NCI-H510A (cell line): ENCODE measurements at places on chromosomes 4 and X.

GRCh38 chr4:107213880-107214279, 177.8 kb upstream of the DKK2 start:
- DNase-seq = no peak

- no peak for DNase-seq
Observed at GRCh38 chrX:153306527-153307115, 14.9 kb downstream of the PNMA6F start.

- DNase-seq = peak; percentile 0
Observed at GRCh38 chr4:98113012-98113411, 30.3 kb downstream of the STPG2 start.

DNA sequence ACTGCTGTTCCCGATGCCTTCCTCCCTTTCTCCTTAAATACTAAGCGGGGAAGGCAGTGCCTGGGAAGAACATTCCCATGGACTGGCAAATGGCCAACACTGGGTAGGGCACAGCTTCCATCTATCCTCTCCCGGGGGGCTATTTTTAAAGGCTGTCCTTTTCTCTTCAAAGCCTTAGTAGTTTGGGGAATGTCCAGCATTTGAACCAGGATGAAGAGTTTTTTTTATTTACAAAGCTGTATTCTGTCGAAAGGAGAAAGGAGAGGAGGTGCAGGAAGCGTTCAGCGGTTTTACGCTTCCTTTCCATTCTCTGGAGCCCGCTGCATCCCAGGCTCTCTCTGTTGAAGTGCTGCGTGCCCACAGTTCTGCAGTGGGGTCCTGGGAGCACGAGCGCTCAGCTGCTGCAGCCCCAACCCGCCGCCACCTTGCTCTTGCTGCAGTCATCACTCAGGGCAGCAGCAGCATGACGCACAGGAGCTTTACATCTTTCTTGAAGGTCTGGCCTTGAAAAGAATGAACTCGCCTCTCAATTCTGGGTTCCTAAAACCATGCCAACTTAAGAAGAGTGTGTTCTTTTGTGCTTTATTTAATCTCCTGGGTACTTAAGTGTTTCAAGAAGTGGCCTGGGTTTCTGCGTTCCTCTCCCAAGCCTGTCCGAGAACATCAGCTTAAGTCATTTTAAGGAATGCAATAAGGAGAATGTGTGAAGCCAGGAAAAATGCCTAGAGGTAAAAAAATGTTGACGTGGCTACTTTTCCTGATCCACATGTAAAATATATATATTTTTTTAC, 427.2 kb downstream of the MAPK10 start:
- no peak for DNase-seq

- DNase-seq = no peak
Observed at GRCh38 chr4:158760866-158761265, 8.0 kb upstream of the FNIP2 start.

DNA sequence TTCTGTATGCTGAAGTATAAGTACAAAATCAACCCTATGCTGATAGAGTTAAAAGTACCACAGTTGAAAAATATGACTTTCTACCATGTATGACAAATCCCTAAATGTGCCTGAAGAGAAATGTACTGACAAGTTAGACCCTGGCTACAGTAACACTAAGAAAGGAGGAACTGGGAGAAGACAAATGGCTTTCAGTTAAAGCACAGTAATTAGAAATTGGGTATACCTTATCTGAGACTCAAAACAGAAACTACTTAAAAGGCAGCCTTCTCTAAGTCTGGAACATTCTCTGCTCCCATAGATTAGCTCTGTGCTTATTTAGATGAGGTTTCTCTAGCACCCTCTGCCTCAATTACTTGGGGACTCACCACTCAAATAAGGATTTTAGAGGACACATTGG, 189.1 kb downstream of the GPC3 start:
- DNase-seq = no peak

DNA sequence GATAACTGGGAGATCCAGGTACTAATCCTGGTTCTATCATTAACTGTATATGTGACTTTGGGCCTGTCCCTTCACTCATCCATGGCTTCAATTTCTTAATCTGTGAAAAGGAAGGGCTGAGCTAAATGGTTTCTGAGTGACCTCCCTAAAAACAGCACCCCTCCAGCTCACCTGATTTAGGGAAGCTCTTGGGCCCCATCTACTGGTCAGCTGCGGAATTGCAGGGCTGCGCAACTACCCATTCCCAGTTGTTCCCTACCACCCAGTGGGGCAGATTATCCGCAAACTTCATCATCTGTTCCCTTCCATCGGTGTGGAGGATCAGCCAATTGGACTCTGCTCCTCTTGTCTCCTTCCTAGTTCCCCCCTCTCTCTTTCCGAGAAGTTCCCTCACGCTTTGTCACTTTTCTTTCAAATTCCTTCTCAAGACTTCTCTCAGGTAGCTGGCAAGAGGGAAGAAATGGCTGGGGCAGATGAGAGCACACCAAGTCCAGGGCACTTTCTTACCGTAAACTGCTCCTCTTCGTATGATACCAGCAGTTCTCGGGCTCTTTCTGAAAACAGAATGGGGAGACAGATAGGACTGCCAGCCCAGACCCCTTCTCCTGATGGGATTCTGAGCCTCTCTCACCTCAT, 5.8 kb downstream of the LAS1L start:
- DNase-seq = no peak

GRCh38 chr4:101199507-101200285, 147.6 kb downstream of the PPP3CA start:
- DNase-seq = no peak

DNA sequence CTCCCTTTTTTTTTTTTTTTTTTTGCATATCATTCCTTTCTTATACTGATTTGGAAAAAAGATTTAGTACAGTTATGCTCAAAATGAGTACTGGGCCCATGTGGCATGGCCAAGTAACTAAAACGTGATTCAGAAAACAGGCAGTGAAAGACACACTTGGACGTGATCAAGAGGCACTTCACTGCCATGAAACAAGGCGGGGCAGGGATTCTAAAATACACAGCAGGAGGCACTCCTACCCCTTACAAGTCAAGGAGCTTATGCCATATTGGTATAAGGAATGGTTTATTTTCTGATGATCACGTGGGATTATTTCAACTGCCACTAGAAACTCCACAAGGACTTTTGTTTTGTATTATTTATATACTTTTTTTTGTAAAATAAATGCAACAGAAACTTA, 72.0 kb downstream of the CHST7 start:
- no peak for DNase-seq

DNA sequence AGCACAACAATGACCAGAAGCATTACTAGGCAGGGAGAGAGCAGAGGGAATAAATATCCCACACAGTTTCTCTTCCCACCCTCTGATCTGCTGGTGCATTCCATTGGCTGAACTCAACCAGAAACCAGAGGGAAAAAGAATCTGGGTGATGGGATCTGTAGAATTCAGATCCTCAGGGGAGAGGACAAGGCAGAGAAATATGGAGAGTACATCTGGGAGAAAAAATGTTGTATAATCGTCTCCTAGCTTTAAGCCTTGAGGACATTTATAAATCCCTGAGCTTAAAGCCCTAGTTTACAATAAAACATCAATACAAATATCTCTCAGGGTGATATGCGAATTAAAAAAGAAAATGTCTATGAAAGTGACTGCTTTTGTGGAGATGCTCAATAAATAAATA, 368.1 kb upstream of the MAD2L1 start:
- no peak for DNase-seq

GRCh38 chr4:102780476-102781144, 19.8 kb upstream of the MANBA start:
- DNase-seq = peak; percentile 9

DNA sequence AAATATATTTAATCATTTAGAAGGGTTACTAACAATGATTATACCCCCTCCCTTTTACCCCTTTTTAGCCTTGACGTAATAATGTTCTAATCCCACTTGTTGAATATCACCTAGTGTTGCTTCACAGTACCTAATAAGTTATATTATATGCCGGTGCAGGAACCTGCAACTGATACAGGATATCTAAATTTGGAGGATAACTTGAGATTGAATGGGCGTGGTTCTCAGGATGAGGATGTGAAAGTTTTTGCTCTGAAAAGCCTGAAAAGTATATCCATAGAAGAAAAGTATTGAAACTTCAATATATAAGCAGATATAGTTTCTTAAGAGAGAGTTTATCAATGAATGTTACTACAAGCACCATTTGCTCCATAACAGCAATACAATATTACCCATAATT, 59.8 kb downstream of the ZNF711 start:
- DNase-seq = no peak

DNA sequence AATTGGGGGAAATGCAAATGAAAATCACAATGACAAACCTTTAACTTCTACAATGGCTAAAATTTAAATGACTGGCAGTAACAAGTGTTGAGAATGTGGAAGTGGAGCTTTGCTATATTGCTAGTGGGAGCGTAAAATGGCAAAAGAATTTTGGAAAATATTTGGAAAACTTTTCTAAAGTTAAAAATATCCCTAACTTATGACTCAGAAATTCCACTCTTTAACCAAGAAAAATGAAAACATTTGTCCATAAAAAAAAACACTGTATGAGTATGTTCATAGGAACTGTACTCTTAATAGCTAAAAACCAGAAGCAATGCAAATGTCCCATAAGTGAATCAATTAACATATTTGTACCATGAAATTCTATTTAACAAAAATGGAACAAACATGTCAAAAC, 3.6 kb downstream of the TBCK start:
- no peak for DNase-seq

- no peak for DNase-seq
Observed at GRCh38 chr4:108172231-108172752, 3.6 kb upstream of the LEF1 start.

GRCh38 chrX:153993978-153994377, 21.4 kb downstream of the TMEM187 start:
- DNase-seq = no peak

GRCh38 chrX:68703846-68704245, 56.4 kb downstream of the STARD8 start:
- DNase-seq = no peak

- DNase-seq = no peak
Observed at GRCh38 chrX:39808471-39808917, 289.3 kb downstream of the BCOR start.

DNA sequence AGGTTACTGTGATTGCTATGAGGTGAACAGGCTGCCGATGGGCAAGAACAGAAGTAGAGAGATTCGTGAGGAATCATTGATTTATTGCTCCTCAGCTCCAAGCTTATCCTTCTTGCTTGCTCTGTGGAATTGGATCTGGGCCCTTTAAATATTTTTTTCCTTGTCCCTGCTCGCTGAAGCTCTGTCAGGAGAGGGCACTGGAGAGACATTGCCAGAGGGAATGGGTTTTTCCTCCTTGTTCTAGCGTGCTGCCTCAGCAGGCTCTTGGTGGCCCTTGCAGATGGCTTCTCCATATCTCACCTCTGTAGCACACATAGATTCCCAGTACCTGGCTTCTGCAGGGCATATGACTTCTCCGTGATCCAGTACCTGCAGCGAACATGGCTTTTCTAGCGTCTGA, 67.4 kb downstream of the CNGA2 start:
- DNase-seq = no peak

DNA sequence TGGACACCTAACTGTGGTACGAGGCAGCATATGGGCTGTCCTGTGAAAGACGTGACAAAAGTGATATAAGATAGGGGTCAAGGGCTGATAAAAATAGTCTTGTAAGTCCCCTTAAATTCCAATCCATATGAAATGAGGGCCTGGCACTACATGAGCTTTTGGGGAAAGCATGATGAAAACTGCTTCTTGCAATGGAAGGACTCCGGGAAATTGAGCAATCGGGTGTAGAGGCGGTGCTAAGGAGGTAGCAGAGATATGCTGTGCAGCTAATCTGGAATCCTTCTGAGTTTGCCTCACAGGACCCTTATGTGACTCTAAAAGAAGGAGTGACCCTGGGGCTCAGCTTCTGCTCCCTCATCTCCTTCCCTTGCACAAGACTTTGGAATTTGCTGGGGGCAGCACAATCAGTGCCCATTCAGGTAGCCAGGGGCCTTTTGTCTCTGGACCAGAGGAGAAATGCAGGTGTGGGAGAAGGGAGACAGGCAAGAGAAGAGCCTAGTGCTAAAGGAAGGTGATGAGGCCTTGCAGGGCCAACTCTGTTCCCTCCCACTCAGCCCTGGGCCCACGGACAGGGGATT, 12.8 kb downstream of the CLDN2 start:
- DNase-seq = no peak

- DNase-seq = no peak
Observed at GRCh38 chrX:109281483-109282275, 200.2 kb downstream of the GUCY2F start.

DNA sequence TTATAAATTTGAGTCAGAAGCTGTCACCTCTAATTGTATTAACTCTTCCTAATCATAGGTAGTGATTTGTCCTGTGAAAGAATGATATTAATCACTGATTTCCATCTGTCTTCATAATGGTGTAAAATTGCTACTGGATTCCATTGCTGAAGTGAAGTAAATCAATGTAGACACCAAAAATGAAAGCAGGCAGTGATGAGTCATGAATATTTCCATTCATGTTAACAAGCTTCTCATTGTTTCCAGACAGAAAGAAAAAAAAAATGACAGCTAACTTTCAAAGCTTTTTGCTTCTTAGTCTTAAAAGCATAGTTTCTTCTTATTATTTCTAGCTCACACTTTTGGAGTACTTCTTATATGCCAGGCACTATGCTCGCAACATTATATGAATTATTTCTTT, 21.5 kb downstream of the FAM114A1 start:
- DNase-seq = no peak
